A549 treated with RU486 at 1 μM for 4 hours (cell line): ENCODE measurements at places on chromosomes 3 and 15. TPM values are rescaled to one million over a fixed set of nuclear protein-coding genes. Genes with fewer than 3 reads are reported as not detected.

The RBPMS2 gene
- total RNA-seq, result 6.4 to 9.5 TPM (median 7.7 TPM) in 5 replicates

The BFSP2 gene
- total RNA-seq, result not detected in 5 replicates

The NCEH1 gene
- 22.5 to 39.1 TPM (median 33.1 TPM) in 5 replicates for total RNA-seq

The CADPS gene
- total RNA-seq, result not detected in 5 replicates

The MAP1A gene
- total RNA-seq, result 0.76 to 0.97 TPM (median 0.85 TPM) in 5 replicates

The LRRIQ4 gene
- total RNA-seq, result not detected in 5 replicates

The SNAPC5 gene
- 44.1 to 57.6 TPM (median 49.2 TPM) in 5 replicates for total RNA-seq

The OPA1 gene
- total RNA-seq, result 25.3 to 37.0 TPM (median 29.7 TPM) in 5 replicates

The MNS1 gene
- total RNA-seq, result 2.1 to 4.3 TPM (median 3.2 TPM) in 5 replicates

The NISCH gene
- 9.1 to 15.1 TPM (median 13.8 TPM) in 5 replicates for total RNA-seq

The PPP1R14D gene
- total RNA-seq, result 0.28 to 0.38 TPM in 2 of 5 replicates, not detected in the others
